ENCODE measurements at places on chromosomes 11 and 22. TPM values are rescaled to one million over a fixed set of nuclear protein-coding genes. Genes with fewer than 3 reads are reported as not detected.

Gene TYR
- not detected for total RNA-seq

Gene CCDC116
- total RNA-seq, result 0.59 TPM

Gene CHRM1
- 1.8 TPM for total RNA-seq

Gene RIMBP3B
- total RNA-seq, result 0.11 TPM

Gene PUS3
- 6.8 TPM for total RNA-seq

Gene APLNR
- total RNA-seq, result 7.1 TPM

Measured in colonic mucosa (tissue), 4 donors.